ENCODE measurements at places on chromosomes 7 and 10.

DNA sequence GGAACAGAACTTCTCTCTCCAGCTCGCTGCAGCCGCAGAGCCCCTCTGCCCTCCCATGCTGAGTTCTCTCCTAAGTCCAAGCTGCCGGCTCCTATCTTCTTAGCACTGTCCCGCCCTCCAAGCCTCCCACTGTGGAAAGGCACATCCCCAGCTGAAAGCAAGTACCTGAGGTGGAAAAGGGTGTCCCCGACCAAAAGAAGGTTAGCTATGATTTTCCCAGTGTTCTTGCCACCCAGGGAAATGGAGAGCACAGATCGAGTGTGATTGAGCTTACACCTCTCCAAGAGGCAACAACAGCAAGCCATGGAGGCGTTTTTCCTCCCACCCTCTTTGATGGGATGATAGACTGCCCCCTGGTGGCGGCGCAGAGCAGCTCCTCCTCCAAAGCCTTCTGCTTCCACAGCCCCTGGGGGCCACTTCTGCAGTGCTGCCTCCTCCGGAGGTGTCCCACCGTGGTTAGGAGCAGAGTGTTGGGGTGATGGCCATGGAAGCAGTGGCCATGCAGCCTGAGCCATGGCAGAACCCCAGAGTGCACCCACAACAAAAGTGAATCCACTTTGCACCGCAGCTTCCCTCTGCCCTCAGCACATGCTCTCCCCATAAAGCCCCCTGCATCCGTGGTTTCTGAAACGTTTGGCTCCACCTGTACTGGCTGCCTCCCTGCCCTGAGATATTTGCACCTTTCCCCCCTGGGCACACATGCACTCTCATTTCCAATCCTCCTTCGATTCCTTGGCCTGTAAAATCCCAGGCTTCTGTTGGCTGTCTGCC, 143.1 kb upstream of the STK17A start:
- DNase-seq: no peak

DNA sequence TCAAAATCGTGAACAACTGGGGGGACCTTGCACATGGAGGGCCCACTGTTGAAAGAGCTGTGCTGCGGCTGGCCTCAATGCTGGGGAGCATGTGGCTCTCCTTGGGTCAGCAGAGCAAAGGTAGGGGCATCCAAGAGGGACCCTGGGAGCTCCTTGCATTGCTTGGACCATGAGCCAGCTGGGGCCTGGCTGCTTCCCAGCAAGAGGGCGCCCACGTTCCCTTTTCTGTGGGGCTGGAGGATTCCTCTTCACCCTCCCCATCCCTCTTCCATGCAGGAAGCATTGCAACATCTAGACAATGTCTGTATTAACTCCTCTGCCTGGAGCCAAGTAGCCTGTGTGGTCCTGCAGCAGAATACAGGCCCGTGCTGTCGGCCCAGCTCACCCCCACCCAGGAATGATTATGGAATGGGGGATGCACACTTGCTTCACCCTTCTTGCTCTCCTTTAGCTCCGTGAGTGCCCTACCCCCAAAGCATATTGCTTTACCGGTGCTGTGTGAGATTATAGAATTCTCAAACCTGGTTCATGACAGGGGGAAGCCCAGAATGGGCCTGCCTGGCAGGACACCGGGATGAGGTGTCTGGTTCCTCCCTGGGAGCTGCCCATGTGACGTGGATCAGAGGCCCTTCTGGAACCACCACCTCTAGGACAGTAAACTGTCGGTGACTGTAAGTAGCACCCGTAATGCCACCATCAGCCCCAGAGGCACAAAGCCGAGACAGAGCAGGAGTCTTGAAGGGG, 61.9 kb downstream of the SYPL1 start:
- DNase-seq: no peak

DNA sequence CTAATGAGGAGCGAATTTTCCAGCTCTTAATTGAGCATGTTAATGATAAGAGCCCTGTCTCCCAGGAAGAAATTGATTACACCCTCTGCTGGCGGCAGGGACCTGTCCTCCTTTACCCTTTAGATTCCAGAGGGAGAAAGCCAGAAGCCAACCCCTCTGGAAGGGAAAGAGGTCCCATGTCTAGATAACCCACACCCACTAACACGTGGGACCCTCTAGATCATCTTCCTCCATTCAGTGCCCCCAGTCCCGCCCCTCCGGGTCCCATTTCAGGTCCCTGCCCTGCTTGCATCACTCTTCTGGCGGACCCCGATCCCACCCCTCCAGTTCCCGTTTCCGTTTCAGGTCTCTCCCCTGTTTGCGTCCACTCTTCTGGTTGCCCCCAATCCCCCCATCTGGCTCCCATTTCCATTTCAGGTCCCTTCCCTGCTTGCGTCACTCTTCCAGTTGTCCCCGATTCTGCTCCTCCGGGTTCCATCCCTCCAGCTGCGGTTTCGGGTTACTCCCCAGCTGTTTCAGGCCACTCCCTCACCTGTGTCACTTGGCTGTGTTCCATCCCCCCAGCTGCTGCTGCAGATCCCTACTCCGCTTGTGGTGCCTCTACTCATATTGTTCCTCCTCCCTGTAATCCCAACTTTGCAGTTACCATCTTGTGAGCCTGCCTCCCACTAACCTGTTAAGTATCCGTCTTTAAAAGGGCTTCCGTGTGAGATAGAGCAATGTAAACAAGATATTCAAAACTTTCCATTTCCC, 202.4 kb downstream of the SH2D4B start:
- DNase-seq: no peak

DNA sequence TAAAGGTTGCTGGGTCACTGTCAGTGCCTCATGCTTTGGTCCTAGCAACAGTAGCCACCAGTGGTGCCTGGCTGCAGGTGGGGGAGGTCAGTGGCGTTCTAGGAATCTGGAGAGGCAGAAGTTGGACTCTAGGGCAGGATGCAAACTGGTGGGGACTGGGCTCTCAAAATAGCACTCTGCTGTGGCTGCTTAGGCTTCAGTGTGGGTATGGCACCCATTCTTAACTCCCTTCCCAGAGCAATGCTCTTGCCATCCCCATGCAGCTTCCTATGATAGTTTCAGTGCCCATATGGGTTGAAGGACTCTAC, 330.8 kb downstream of the PCDH15 start:
- no peak for DNase-seq

- DNase-seq: no peak
Observed at GRCh38 chr10:1467334-1468076, 269.8 kb downstream of the ADARB2 start.

Measured in GOT3 (cell line).